Ovary (tissue), 10 donors: ENCODE measurements at places on chromosomes 3 and 15. TPM values are rescaled to one million over a fixed set of nuclear protein-coding genes. Genes with fewer than 3 reads are reported as not detected.
A peak's percentile ranks its signal among the peaks of the same experiment; 100 is the strongest.

Gene CYP8B1
- not detected for total RNA-seq

Gene MYH15
- total RNA-seq, result not detected

Gene CASR
- 2.6 TPM for total RNA-seq

Gene PAQR5
- 0.50 TPM for total RNA-seq

Gene PLSCR1
- 74.4 TPM for total RNA-seq

Gene DZIP1L
- total RNA-seq, result 18.9 TPM

Gene PLSCR5
- not detected for total RNA-seq

Gene TYRO3
- total RNA-seq, result 265 TPM

Gene MAN2A2
- total RNA-seq, result 26.4 TPM

Gene PHLDB2
- 17.7 TPM for total RNA-seq

GRCh38 chr3:68378631-68379030, 553.7 kb downstream of the TAFA4 start:
- no peak overlapping the region for H3K4me3 ChIP-seq
- H3K4me1 ChIP-seq, result no peaks in the 10 kb centered on the region
- no peak overlapping the region for H3K27ac ChIP-seq

GRCh38 chr3:170631755-170632488, 46.0 kb upstream of the SLC7A14 start:
- DNase-seq, result no peak
- no peak overlapping the region for H3K27ac ChIP-seq
- no peaks in the 10 kb centered on the region for H3K4me1 ChIP-seq
- H3K4me3 ChIP-seq, result no peak overlapping the region
- no peaks in the 10 kb centered on the region for H3K36me3 ChIP-seq
- H3K27me3 ChIP-seq, result no peaks in the 10 kb centered on the region

DNA sequence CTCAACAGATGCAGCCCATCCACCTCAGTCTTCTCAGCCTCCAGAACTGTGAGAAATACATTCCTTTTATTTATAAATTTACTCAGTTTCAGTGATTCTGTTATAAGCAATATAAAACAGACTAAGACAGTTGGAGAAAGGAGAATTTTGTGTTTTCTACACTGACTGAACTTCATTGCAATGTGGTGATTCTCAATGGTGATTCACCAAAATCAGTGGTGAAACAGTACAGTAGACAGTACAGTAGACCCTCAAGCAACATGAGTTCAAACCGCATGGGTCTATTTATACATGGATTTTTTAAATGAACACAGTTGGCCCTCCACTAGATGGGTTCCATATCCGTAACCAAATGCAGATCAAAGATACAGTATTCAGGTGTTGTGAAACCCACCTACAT, 403.1 kb upstream of the TGFBR2 start:
- H3K4me1 ChIP-seq, result no peaks in the 10 kb centered on the region
- no peaks in the 10 kb centered on the region for H3K36me3 ChIP-seq
- no peak overlapping the region for H3K27ac ChIP-seq
- no peaks in the 10 kb centered on the region for H3K27me3 ChIP-seq
- no peak for DNase-seq

GRCh38 chr3:25338158-25338725, 89.8 kb upstream of the RARB start:
- H3K4me3 ChIP-seq, result no peak overlapping the region
- DNase-seq, result no peak
- H3K36me3 ChIP-seq, result no peaks in the 10 kb centered on the region

GRCh38 chr15:70217226-70218160, 119.8 kb upstream of the TLE3 start:
- H3K27me3 ChIP-seq, result no peaks in the 10 kb centered on the region
- no peaks in the 10 kb centered on the region for H3K4me1 ChIP-seq
- H3K4me3 ChIP-seq, result no peak overlapping the region
- no peaks in the 10 kb centered on the region for H3K36me3 ChIP-seq

GRCh38 chr3:172359996-172360395, 88.3 kb downstream of the GHSR start:
- H3K27me3 ChIP-seq, result no peaks in the 10 kb centered on the region
- H3K27ac ChIP-seq, result no peak overlapping the region
- H3K36me3 ChIP-seq, result no peaks in the 10 kb centered on the region
- H3K4me1 ChIP-seq, result peaks cover 6% of the 10 kb centered on the region

DNA sequence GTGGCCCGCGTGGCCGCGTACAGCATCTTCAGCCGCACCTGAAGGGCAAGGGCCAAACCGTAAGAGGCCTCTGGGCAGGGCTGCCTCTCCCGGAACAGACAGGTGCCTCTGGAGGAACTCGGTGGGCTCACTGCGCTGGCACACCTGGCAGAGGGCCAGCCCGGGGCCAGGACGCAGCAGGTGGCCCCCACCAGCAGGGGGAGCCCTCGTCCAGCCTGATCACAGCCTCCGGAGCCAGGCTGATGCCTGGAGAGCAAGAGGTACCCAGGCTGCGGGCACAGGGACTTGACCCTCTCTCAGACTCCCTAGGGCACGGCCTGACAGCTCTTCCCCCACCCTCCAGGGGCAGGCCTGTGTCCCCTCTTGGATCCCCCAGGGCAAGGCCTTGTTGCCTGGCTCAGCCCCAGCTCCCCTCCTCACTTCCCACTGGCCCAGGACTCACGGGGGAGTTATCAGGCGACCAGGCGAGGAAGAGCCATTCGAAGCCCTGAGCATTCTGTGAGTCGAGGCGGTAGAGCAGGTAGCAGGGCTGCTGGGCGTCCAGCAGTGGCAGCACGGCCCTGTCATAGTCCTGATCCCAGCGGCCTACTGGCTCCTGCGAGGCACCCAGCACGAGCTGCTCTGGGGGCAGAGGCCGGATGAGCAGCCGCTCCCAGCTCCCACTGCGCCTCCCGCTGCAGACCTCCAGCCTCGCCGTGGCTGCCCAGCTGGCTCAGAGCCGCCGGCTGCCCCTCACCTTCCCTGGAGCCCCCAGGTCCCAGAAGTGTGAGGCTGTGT, 6.2 kb upstream of the TLR9 start:
- DNase-seq, result peak; percentile 61
- H3K4me1 ChIP-seq, result peaks cover 8% of the 10 kb centered on the region
- H3K4me3 ChIP-seq, result no peak overlapping the region
- no peaks in the 10 kb centered on the region for H3K27me3 ChIP-seq
- peaks cover 2% of the 10 kb centered on the region for H3K36me3 ChIP-seq

GRCh38 chr3:178263236-178263916, 272.9 kb upstream of the KCNMB2 start:
- no peak for DNase-seq
- no peak overlapping the region for H3K4me3 ChIP-seq
- H3K27me3 ChIP-seq, result no peaks in the 10 kb centered on the region
- no peaks in the 10 kb centered on the region for H3K36me3 ChIP-seq

- H3K27me3 ChIP-seq, result no peaks in the 10 kb centered on the region
- no peak overlapping the region for H3K27ac ChIP-seq
- DNase-seq, result no peak
- no peak overlapping the region for H3K4me3 ChIP-seq
These were observed 21.7 kb downstream of the FBLN2 start for GRCh38 chr3:13570391-13571194.

- no peak for DNase-seq
- no peak overlapping the region for H3K4me3 ChIP-seq
- no peaks in the 10 kb centered on the region for H3K4me1 ChIP-seq
- H3K27me3 ChIP-seq, result no peaks in the 10 kb centered on the region
- no peak overlapping the region for H3K27ac ChIP-seq
These were observed 682.8 kb upstream of the NR2F2 start for GRCh38 chr15:95647531-95648277.

DNA sequence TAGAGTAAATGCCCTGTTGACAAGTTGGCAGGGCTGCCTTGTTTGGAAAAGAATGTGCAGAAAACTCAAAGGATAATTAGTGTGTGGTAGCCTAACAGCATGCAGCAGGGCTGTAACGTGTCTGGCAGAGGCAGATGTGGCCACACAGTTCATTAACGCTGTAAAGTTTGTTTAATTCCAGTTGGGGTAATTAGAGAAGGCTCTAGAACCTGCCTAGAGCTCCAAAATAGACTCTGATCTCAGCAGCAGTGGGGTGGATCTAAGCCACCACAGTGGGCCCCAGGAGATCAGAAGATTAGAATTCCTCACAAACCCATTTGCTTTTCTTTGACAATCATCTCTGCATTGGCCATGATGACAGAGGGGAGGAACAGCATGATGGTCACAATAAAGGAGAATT, 65.1 kb upstream of the LEKR1 start:
- H3K27me3 ChIP-seq, result no peaks in the 10 kb centered on the region
- no peak for DNase-seq
- no peak overlapping the region for H3K27ac ChIP-seq
- H3K4me3 ChIP-seq, result no peak overlapping the region

GRCh38 chr15:66505430-66505811, 295 bp downstream of the ZWILCH start:
- DNase-seq, result no peak
- no peaks in the 10 kb centered on the region for H3K36me3 ChIP-seq
- peaks cover 3% of the 10 kb centered on the region for H3K4me1 ChIP-seq
- H3K4me3 ChIP-seq, result peak overlapping the region; percentile 68

- peaks cover 10% of the 10 kb centered on the region for H3K4me1 ChIP-seq
- H3K27ac ChIP-seq, result peak overlapping the region; percentile 49
- no peaks in the 10 kb centered on the region for H3K27me3 ChIP-seq
These were observed 25.5 kb upstream of the CSPG4 start for GRCh38 chr15:75738014-75738646.

- no peaks in the 10 kb centered on the region for H3K27me3 ChIP-seq
- H3K27ac ChIP-seq, result no peak overlapping the region
- DNase-seq, result no peak
These were observed 47.0 kb downstream of the PTPN23 start for GRCh38 chr3:47427866-47428265.

DNA sequence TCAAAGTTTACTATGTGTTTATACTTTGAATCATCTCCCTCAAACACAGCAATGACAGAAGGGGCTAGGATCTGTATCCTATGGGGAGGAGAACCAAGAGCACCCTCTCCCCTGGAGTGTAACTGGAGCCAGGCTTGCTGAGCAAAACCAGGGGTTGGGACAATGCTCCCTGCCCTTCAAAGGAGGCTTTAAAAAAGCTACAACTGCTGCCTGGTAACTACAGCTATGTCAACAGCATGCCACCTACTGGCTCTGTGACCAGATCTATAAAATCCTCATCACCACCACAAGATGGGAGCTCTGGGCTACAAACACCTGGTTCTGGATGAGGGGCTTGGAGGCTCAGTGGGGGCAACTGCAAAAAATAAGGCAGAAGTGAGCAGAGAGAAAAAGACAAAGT, 61.9 kb downstream of the ANO10 start:
- H3K4me1 ChIP-seq, result no peaks in the 10 kb centered on the region
- no peak overlapping the region for H3K4me3 ChIP-seq
- no peak for DNase-seq

DNA sequence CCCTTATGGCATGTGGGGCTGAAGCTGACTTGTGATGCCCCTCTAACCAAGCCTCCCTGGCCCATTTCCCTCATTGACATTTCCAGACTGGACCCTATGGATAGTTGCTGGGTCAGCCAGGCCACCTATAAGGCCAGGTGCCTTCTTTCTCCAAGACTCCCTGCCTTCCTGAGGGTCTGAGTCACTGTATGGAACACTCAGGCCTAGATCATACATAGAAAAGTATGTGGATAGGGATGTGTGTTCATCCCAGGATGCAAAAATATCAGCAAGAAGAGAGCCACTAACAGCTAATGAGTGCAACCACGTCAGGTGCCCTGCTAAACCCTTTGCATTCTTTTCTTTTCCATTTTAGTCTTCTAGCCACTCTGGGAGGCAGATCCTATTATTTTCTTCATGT, 168.4 kb upstream of the WNT5A start:
- no peak overlapping the region for H3K27ac ChIP-seq
- H3K27me3 ChIP-seq, result no peaks in the 10 kb centered on the region
- H3K4me3 ChIP-seq, result no peak overlapping the region
- no peaks in the 10 kb centered on the region for H3K4me1 ChIP-seq

GRCh38 chr3:64388886-64389285, 163.6 kb upstream of the PRICKLE2 start:
- no peak for DNase-seq
- peaks cover 10% of the 10 kb centered on the region for H3K4me1 ChIP-seq

- H3K36me3 ChIP-seq, result no peaks in the 10 kb centered on the region
- no peak overlapping the region for H3K27ac ChIP-seq
- DNase-seq, result no peak
- no peaks in the 10 kb centered on the region for H3K27me3 ChIP-seq
These were observed 292.4 kb upstream of the CBLB start for GRCh38 chr3:106161246-106161645.

GRCh38 chr15:91881569-91882297, 28.2 kb downstream of the SLCO3A1 start:
- no peak overlapping the region for H3K4me3 ChIP-seq
- H3K27me3 ChIP-seq, result no peaks in the 10 kb centered on the region
- H3K4me1 ChIP-seq, result no peaks in the 10 kb centered on the region

DNA sequence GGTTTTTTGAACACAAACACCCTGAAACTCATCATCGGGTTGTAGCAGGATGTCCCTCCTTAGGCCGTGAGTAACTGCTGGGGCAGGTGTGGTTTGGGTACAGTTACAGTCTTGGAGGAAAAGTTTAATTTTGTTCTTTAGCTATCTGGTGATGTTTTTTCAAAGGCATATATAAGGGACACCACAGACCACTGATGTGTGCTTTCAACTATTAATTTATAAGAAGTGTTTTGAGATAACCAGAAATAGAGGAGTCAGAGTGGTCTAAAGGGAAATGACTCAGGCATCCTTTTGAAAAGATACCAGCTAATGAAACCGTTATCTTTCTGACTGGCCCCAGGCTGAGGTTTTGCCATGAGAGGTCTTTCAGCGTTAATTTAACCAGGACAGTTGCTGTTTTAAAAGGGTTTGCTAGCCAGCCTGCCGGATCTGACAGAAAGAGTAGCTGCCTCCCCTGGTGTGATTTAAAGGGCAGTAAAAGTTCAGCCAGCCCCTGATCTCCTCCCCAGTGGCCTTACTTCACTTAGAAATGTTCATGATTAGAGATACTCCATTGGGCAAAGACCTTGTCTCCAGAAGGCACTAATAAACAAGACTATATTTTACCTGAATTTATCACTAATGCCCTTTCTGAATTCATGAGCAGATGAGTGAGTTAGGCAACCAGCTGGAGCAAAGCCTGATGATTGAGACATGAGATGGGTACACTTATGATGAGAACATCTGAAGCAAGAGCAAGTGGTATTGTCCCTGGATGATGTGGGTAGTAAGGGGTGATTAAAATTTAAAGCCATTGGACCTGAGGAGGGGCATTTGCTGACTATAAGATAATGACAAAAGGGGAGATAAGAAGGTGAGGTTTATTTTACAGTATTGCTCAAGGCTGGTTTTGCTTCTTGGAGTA, 482.5 kb upstream of the TBL1XR1 start:
- no peak overlapping the region for H3K4me3 ChIP-seq
- no peak for DNase-seq
- no peak overlapping the region for H3K27ac ChIP-seq

DNA sequence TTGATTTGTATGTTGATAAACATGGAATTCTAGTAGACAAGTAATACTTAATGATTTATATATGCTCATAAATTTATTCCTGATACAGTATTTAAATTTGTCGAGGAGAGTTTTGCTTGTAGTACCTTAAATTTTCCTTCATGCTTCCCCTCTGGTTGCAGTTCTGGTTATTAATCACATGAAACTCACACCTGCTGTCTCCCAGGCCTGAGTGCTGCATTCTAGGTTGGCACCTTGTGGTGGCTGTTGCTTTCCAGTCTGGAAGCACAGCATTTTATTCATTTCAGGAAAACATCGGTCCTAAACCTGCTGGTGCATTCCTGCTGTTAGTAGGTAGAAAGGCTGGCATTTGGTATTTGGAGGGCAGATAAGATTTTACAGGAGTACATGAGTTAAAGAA, 44.9 kb downstream of the ATP1B3 start:
- H3K4me1 ChIP-seq, result no peaks in the 10 kb centered on the region
- no peak for DNase-seq
- H3K36me3 ChIP-seq, result no peaks in the 10 kb centered on the region
- H3K27me3 ChIP-seq, result no peaks in the 10 kb centered on the region

- no peak for DNase-seq
- no peaks in the 10 kb centered on the region for H3K36me3 ChIP-seq
- peaks cover 2% of the 10 kb centered on the region for H3K4me1 ChIP-seq
- no peaks in the 10 kb centered on the region for H3K27me3 ChIP-seq
- H3K27ac ChIP-seq, result no peak overlapping the region
These were observed 876.6 kb downstream of the TUSC7 start for GRCh38 chr3:117586161-117586560.
